Astrocyte (in vitro differentiated cells and primary cell): ENCODE measurements at places on chromosomes 12 and 14. TPM values are rescaled to one million over a fixed set of nuclear protein-coding genes. Genes with fewer than 3 reads are reported as not detected.

- no peak for DNase-seq
- H3K4me3 ChIP-seq: no peak overlapping the region
- no peak overlapping the region for H3K27ac ChIP-seq
- no peaks in the 10 kb centered on the region for H3K27me3 ChIP-seq
- H3K36me3 ChIP-seq: no peaks in the 10 kb centered on the region
Observed at GRCh38 chr12:85445060-85445938, 165.3 kb downstream of the ALX1 start.

GRCh38 chr12:88472248-88472647, 108.0 kb downstream of the KITLG start:
- H3K27ac ChIP-seq: peak overlapping the region; percentile 80
- peak overlapping the region; percentile 13 for H3K4me3 ChIP-seq
- DNase-seq: peak; percentile 40
- H3K27me3 ChIP-seq: no peaks in the 10 kb centered on the region
- H3K4me1 ChIP-seq: peaks cover 23% of the 10 kb centered on the region
- no peaks in the 10 kb centered on the region for H3K36me3 ChIP-seq

- H3K36me3 ChIP-seq: no peaks in the 10 kb centered on the region
- H3K4me3 ChIP-seq: no peak overlapping the region
- DNase-seq: no peak
- no peaks in the 10 kb centered on the region for H3K4me1 ChIP-seq
- H3K27me3 ChIP-seq: peaks cover 21% of the 10 kb centered on the region
Observed at GRCh38 chr12:53244337-53244736, 12.3 kb upstream of the RARG start.

CCDC92 gene
- 38.9 and 39.8 TPM in 2 replicates for total RNA-seq

SYT1 gene
- total RNA-seq: 24.0 and 33.2 TPM in 2 replicates

SPTB gene
- 0.32 and 0.43 TPM in 2 replicates for total RNA-seq

RERGL gene
- not detected in 2 replicates for total RNA-seq

TGM1 gene
- total RNA-seq: 3.8 and 4.8 TPM in 2 replicates
